Omental fat pad (tissue), 4 donors: ENCODE measurements at places on chromosomes 11 and 22.

GRCh38 chr11:109590782-109591181 is 168.8 kb downstream of the C11orf87 start:
- DNase-seq: no peak

DNA sequence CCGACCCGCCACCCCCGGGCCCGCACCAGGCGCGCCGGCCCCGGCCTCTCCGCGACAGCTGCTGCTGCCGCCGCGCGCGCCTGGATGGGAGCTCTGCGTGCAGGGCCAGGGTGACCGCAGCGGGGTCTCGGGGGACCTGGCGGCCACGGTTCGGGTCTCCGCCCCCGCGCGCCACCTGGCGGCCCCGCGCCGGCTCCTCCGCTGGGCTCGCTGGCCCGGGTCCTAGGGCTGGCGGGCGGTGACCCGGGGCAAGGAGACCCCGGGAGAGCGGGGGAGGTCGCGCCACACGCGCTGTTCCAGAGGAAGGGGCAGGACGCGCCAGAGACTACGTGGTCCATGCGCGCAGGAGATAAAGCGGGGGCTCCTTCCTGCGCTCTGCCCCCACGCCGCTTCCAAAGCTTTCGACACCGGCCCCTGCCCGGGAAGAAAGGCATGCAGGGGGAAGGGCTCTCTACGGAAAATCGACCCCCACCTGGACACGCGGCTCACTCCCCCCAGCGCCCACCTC is 562 bp downstream of the SHANK2 start:
- DNase-seq: no peak

- DNase-seq: no peak
Observed at GRCh38 chr11:67572747-67573419, 10.7 kb upstream of the GSTP1 start.

DNA sequence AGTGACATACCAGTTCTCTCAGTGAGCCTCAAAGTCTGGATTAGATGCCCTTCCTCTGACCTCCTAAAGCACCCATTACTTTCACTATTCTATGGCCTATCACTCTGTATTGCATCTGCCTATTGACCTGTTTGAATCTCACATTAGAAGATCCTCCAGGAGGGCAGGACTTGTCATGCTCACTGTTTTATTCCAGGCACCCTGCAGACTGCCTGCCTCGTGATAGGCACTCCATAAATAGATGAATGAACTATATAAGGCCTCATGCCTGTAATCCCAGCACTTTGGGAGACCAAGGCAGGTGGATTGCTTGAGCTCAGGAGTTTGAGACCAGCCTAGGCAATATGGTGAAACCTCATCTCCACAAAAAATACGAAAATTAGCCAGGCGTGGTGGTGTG is 160.1 kb upstream of the CADM1 start:
- no peak for DNase-seq

- no peak for DNase-seq
Observed at GRCh38 chr11:133797554-133797953, 47.8 kb downstream of the SPATA19 start.

DNA sequence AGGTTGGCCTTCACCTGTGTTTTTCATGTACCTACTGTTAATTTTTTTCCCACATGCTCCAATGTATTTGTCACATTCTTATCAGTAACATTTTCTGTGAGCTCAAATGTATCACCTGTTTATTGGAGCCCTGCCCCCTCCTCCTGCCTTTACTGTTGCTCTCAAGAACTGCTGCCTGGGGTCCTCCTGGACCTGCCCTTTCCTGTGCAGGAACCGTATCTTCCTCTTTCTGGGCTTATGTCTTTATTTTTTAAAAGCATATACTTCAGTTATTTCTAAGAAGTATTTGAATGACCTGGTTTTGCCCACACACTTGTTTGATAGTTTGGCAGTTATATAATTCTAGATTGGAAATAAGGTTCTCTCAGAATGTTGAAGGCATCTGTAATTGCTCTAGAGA is 5.9 kb downstream of the FAM118B start:
- no peak for DNase-seq

DNA sequence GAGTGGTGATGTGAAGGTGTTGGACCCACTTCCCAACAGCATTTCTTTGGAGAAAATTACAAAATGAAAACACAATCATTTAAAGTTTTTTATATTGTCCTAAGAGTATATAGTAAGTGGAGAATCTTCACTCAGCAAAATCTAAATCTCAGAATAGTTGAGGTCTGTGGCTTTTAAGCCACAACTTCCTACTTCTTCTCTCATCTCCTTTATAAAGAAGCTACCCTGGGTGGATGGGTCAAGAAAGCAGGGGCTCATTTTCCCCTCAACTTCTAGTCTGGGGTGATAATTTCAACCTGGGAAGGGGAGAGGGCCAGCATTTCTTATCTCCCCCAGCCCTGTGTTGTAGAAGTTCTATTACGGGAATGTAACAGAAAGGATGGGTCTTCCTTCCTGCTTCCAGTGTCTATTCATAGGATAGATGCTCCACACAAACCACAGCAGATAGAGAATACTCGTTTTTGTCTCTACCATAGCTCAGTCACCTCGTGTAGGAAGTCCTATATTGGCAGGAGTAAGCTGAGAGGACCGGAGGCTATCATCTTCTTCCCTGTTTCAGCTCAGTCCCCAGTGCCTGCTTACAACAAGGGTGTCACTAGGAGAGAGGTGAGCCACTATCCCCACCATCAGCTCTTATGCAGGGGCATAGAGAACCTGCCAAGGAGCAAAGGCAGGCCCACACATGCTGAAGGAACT is 341.5 kb downstream of the CASP12 start:
- DNase-seq: no peak

- DNase-seq: no peak
Observed at GRCh38 chr11:8814209-8814922, 96.6 kb upstream of the AKIP1 start.

DNA sequence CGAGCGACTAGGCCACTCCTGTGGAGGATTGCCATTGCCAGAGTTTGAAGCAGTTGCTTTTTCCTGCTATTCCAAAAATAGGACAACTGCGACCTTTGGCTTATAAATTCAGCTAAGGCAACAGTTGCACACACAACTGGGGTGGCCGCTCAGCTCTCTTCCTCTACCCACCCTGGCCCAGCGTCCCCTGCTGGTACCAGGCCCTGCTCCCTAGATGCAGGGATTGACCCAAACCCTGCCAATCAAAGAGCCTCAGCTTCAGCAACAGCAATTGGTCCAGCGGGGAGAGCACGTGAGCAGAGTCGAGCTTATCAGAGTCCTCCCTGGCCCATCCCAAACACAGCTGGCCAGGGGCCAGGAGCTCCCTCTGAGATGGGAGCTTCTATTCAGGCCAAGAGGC is 22.0 kb upstream of the CABP2 start:
- DNase-seq: no peak

DNA sequence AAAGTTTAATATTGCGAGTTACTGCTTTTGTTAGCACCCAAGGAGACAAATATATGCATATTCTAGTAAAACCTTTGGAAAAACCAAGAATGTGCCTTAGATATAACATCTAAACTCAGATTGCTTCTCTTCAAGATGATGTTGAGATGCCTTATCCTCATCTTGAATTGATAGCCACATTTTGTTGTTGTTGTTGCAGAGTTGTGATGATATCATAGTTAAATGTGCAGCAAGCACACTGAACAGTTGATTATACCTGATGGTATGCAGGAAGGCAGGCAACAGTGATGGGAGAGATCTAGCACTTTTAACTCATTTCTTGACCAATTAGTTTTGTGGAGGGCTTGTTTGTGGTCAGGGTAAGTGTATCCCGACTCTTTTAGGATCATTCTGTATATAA is 48.0 kb downstream of the KDM2A start:
- no peak for DNase-seq

DNA sequence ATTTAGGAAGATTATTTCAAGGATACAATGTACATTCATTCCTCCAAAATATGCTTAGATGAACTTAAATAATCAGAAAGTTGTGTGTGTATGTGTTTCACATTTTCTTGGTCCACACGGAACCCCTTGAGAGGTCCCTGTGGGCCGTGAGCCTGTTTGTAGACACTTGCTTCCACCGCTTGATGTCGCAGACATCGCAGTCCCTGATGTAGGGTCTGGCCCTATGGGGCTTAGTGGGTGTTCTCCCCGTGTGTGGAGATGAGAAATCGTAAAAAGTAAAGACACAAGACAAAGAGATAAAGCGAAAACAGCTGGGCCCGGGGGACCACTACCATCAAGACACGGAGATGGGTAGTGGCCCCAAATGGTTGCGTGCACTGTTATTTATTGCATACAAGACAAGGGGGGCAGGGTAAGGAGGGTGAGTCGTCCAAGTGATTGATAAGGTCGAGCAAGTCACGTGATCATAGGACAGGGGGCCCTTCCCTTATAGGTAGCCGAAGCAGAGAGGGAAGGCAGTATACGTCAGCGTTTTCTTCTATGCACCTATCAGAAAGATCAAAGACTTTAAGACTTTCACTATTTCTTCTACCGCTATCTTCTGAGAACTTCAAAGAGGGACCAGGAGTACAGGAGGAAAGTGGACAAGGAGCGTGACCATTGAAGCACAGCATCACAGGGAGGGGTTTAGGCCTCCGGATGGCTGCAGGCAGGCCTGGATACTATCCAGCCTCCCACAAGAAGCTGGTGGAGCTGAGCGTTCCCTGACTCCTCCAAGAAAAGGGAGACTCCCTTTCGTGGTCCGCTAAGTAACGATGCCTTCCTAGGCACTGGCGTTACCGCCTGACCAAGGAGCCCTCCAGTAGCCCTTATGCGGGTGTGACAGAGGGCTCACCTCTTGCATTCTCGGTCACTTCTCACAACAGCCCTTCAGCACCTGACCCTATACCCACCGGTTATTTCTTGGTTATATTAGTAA is 1.2 kb upstream of the APOBEC3C start:
- no peak for DNase-seq

- no peak for DNase-seq
Observed at GRCh38 chr11:23079382-23079813, 219.1 kb upstream of the CCDC179 start.

- DNase-seq: no peak
Observed at GRCh38 chr11:95734009-95734572, 55.5 kb downstream of the FAM76B start.

GRCh38 chr11:70650075-70650909 is 252.0 kb downstream of the CTTN start:
- peak; percentile 31 for DNase-seq

DNA sequence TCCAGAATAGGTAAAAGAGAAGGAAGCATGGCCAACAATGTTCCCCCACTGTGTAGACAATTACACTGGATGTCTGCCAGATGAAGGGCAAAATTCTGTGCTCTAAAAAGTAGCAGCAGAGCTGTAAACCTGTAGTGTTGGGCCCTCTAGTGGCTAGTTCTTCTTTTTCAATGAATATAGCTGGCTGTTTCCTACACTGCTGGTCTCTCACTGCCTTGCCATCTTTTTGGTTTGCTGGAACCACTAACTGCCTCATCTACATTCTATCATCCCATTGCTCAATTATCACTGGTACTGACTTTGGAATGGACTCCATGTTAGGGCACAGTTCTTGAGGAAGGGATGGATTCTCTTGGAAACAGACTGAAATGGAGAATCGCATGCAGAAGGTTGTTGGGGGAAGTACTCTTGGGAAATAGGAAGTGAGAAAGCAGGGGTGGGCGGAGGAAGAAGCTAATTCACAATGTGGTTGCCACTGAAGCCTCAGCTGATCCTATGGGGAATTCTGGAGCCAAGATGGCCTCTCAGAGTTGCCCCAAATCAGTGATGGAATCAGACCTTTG is 17.9 kb downstream of the KCNE3 start:
- no peak for DNase-seq

DNA sequence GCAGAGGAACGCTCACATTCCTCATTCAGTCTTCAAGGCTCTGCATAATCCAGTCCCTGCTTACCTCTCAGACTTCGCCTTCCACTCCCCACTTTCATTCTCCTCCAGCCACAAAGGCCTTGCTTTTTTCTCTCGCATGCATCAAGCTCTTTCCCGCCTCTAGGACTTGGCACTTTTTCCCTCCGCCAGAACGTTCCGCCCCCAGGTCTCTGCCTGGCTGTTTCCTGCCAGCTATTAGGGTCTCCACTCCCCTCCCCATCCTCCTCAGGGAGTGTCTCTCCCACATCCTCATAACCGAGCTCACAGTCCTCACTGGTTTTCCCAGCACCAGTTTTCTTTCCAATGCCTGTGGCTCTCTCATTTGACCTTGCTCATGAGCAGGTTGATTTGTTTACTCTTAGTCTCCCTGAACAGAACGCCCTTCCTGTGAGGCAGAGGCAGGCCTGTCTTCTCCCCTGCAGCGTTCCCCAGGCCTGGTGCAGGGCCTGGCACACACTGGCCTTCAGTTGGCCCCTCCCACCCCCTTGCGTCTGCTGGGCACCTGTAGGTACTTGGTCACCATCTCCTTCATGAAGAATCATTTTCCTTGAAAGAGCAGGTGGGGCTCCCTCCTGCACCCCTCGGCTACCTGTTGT is 75.2 kb downstream of the RTL6 start:
- DNase-seq: no peak

DNA sequence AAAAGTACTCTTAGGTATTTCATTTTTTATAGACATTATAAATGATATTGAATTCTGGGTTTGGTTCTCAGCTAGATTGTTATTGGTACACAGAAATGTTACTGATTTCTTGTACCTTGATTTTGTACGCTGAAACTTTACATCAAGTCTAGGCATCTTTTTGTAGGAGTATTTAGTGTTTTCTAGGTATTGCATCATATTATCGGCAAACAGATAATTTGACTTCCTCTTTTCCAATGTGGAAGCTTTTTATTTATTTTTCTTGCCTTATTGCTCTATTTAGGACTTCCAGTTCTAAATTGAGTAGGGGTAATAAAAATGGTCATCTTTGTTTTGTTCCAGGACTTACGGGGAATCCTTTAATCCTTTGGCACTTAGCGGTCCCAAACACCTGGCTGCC is 676.6 kb upstream of the CCDC179 start:
- no peak for DNase-seq

DNA sequence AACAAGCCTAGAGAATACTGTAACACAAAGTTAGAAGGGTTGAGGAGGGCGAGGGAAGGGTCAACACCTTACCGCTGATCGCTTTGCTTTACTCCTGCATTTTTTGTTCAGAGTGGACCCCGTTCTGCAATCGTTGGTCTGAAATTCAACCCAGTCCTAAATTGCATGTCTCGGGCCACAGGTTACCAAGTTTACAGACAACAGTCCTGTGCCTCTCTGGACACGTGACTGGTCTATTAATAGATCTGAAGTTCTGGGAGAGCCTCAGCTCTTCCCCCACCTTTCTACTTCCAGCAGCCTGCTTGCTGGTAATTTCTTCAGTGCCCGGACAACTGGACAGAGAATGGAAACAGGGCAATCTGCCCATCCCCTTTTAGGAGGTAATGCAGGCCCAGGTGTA is 74.2 kb downstream of the STIM1 start:
- DNase-seq: no peak

GRCh38 chr22:19779685-19780268 is 19.2 kb downstream of the TBX1 start:
- DNase-seq: no peak

GRCh38 chr22:23182309-23183060 is 2.2 kb downstream of the BCR start:
- no peak for DNase-seq

- DNase-seq: no peak
Observed at GRCh38 chr11:24145411-24145810, 351.4 kb upstream of the LUZP2 start.

- no peak for DNase-seq
Observed at GRCh38 chr22:44702479-44703198, 635 bp downstream of the PRR5 start.
